ENCODE measurements at places on chromosomes 13 and 19.

DNA sequence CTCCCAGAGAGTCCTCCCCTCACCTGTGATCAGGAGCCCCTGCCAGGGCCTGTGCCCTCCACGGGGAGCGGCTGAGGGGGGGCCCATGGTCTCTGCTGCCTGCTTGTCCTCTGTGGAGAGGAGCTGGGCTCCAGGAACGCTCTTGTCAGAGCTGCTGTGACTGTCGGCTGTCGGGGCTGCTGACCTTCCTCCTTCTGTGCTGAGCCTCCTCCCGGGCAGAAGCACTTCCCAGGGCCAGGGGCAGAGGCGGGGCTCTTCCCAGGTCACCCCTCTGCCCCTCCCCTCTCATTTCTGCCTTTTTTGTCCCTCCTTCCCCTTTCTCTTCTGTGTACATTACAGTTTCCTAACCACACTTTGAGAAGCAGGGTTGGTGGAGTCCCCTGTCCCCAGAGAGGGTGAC is at the start of gene CEACAM4:
Gene CEACAM4, minus strand, starts transcription at position 198 of the 400 bp plus-strand sequence. Its CDS starts 111 bp downstream, at position 87.
- no peak for DNase-seq

GRCh38 chr19:19523177-19523576 is 5.5 kb upstream of the YJEFN3 start:
- DNase-seq = no peak

DNA sequence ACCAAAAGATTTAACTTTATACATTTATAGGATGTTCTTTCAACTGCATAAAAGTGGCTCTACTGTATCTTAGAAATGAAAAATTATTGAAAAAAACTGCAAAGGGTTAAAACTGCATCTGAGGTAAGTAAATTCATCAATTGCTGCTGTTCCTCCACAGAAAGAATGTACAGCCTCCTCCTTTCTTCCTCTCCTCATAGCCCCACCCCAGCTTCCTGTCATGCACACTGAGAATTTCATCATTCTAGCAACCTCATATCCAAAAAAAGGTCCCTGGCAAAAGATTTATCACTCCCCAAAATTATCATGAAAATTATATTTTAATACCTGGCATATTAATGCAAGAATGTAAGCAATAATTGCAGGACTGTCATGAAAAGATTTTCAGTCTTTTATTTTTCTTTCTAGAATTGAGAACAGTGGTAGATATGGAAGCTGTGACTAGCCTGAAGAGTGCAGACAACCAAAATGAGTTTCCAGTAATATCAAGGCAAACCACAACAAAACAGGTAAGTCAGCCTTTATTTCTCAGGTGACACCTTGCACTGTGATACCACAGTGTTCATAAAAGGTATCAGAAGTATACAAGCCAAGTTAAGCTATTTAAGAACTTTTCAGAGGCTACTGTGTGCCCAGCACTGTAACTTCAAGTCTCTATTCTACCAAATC is 110.8 kb downstream of the SUCLA2 start:
- no peak for DNase-seq

- DNase-seq = no peak
Measured at GRCh38 chr13:83881140-83881684, 1.1 kb downstream of the SLITRK1 start.

DNA sequence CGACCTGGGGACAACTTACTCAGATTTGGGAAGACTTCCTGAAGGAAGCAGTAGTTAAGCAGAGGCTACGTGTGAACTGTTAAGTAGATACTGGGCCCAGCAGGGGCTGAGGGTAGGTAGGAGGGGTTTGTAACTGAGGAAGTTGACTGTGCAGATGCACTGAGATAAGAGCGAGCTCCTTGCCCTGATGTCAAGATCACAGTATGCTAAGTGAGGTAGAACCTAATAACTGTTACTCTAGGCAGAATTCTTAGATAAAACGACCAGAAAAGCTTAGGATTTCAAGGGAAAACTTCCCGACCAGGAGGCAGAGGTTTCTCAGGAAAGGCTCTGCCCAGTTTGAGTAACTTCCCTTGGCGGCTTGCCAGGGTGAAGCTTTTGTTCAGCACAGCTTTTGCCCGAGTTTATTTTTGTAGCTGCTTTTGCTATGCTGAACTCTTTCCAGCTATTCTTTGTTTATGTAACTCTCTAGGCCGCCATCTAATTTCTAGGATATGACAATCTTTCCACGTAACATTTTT is 632.1 kb downstream of the DIAPH3 start:
- DNase-seq = peak; percentile 79

DNA sequence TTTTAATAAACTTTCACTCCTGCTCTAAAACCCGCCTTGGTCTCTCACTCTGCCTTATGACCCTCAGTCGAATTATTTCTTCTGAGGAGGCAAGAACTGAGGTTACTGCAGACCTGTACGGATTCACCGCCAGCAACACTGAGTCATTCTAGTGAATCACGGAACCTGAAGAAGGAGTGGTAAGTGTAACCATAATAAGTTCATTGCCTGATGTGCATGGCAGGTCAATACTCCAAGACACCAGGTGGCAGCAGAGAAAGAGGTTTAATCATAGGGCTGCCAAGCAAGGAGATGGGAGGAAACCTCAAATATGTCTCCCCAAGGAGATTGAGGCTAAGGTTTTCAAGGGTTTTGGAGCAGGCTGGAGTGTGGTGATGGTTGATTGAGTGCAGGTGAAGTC is 204.3 kb upstream of the IPO5 start:
- DNase-seq = no peak

DNA sequence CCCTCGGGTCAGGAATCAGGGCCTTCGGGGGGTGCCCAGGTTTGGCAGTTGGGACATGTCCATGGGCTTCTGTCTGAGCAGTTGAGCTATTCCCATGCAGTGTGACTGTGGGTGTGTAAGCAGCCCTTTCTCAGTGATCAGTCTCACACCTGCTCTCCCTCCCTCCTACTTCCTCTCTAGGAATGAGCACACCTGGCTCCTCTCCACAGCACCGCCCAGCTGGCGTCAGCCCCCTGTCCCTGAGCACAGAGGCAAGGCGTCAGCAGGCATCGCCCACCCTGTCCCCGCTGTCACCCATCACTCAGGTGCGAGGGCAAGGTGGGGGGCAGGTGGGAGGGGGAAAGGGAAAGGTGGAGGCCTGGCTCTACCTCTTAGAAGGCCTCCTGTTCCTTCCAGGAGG is 25.9 kb downstream of the COMP start:
- DNase-seq = no peak

DNA sequence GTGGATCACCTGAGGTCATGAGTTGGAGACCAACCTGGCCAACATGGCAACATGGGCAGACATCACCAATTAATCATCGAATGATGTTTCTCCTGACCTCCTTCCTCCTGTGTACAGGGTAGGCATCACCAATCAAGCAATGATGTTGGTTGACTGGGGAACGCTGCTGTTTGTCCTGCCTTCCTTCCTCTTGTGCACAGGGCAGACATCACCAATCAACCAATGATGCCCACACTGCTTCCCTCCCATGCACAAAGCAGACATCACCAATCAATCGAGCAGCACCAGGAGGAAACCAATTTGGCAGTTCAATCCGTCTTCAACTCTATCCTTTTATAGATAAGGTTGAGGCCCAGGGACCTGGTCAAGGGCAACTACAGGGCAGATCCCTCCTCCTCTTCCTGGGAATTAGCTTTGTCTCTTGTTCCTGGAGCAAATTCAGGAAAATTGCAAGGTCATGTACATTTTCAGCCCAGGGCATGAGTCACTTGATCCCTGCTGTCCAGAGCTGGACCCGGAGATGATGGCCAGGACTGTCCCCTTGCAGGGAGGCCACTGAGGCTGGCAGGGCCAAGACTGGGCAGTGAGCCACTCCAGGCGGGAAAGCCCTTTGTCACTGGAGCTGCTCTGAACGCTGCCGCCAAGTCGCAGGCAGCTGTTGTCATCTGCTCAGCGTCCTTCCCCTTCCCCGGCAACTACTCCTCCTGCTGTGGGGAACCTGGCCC is 5.3 kb upstream of the CSNK1G2 start:
- DNase-seq = peak; percentile 92

DNA sequence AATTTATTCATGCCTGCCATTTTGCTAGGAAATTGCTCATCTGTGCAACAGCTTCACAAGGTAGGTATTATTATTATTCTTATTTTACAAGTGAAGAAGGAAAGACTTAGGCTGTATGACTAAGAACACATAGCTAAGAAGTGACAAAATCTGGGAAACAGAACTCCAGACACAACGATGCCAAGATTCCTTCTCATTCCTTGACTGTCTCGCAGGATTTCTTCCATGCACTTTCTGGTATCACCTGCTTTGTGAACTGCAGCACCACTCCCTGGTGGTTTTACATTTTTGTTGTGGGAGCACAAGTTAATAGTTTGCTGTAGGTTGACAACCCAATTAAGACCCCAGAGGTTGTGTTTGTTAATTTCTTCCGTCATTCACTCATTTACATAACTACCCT is 188.5 kb downstream of the LACC1 start:
- DNase-seq = no peak

GRCh38 chr19:4878491-4878968 is 11.1 kb upstream of the PLIN3 start:
- DNase-seq = no peak

DNA sequence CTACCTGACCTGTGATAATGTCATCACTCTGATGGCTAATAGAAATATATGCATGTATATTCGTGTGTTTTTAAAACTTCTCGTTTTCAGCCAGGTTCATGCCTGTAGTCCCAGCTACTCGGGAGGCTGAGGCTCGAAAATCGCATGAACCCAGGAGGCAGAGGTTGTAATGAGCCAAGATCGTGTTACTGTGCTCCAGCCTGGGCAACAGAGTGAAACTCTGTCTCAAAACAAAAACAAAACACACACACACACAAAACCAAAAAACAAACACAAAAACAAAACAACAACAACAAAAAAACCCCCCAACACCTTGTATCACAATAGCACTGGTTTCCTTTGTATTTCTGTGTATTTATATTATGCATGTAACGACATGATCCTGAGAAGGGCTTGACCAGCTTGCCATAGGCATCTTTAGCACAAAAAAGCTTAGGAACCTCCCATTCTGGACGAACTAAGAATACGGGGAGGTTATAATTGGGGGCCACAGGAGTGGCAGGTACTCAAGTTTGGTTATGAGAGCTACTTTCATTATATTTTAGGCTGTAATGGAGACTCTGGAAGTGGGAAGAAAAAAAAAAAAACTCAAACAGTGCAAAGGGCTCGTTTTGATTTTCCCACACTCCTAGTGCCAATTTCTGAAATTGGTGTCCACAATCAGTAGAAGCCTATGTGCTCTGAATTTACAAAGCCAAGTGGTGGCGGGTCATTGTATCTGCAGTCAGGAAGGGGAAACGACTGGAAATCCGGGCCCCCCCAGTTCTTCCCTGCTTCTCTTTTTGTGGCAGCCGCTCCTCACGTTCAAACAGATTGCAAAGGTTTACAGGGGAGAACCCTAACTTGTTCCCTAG is 1.2 kb upstream of the ACP7 start:
- DNase-seq = peak; percentile 32

- DNase-seq = no peak
Measured at GRCh38 chr19:39083983-39084731, at the start of gene ACP7. Gene ACP7 (plus strand): TSS chr19:39084368. CDS start chr19:39085270, 902 bp downstream.

GRCh38 chr13:101343128-101343787 is 73.0 kb downstream of the NALCN start:
- no peak for DNase-seq

DNA sequence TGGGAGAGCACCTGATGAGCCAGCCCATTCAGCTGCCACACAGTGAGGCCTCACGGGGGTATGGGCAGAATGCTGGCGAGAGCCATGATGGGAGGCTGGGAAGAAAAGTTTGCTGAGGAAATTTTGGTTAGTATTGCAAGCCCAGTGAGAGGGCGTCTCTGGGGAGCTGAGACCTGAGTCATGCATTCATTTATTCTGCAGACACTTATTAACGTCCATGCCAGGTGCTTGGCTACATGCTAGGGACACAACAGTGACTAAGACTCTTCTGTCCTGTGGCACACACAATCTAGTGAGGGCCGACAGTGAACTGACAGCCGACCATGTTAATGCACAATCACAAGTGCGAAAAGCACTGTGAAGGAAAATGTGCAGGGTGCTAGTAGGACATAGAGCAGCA is 27.2 kb downstream of the WDR62 start:
- DNase-seq = no peak

GRCh38 chr13:27830010-27830409 is 37.7 kb downstream of the GSX1 start:
- DNase-seq = peak; percentile 12

- peak; percentile 45 for DNase-seq
Measured at GRCh38 chr13:52599848-52600603, 42.2 kb upstream of the HNRNPA1L2 start.

All from posterior cingulate gyrus (tissue), 11 donors.